Stimulated activated CD4-positive, alpha-beta T cell treated with anti-CD3 and anti-CD28 coated beads, Interleukin-4, amount 100 ng/mL, for 1 hour (primary cell): ENCODE measurements at places on chromosomes 3 and 15.
A peak's percentile ranks its signal among the peaks of the same experiment; 100 is the strongest.

DNA sequence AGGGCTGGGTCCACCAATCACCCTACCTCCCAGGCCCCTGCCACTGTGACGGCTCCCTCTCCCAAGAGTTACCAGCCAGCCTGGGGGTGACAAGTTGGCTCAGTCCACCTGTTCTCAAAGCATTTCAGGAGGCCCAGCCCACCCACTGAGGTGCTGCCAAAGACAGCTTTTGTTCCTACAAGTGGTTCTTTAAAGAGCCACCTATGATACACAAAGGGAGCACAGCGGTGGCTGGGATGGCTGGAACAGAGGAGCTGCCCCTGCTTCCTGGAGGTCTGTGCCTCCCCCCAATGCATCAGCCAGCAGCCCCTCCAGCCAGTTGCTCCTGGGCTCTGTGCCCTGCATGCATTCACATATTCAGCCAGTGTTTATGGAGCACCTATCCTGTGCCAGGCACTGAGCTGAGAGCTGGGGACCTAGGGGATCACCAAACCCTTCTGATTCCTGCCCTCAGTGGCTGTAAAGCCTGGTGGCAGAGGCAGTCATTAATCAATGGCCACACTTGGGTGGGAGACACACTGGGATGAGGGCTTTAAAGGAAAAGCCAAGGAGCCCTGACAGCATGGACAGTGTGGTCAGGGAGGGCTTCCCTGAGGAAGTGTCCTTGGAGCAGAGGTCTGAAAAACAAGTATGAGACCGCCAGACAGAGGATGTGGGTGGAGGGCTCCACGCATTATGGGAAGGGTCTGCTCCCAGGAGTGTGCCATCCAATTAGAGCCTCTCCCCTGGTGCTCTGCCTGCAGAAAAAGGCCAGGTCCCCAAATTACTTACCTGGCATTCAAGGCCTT, 107.1 kb upstream of the LINGO1 start:
- no peak for DNase-seq

- DNase-seq, result peak; percentile 52
Measured at GRCh38 chr3:71219744-71220638, 363.5 kb downstream of the FOXP1 start.

DNA sequence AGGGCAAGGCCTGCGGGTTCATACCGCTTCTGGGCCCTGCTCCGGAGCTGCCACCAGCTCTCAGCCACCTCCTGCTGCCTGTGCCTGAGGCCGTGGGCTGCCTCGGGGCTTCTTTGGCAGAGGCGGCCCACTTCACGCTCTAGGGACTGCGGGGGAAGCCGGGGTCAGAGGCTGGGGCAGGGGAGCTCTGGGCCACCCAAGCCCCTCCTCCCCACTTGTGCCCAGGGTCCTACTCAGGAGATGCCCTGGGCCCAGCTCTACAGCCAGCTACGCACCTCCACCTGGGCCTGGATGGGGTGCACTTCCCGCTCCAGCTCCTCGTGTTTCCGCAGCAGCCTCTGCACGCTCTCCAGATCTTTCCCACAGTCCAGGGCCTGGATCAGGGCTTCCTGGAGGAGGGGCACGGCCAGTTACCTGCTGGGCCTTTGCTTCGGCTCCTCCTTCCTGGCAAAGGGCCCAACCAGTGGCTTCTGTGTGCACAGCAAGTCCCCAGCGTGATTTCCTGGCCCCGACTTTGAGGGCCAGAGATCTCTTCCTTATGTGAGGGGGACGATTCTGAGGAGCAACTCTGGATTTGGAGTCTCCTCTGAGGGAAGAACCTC, 24.0 kb downstream of the PLA2G4B start:
- DNase-seq, result no peak

GRCh38 chr3:8482960-8483665, 18.5 kb upstream of the LMCD1 start:
- no peak for DNase-seq

DNA sequence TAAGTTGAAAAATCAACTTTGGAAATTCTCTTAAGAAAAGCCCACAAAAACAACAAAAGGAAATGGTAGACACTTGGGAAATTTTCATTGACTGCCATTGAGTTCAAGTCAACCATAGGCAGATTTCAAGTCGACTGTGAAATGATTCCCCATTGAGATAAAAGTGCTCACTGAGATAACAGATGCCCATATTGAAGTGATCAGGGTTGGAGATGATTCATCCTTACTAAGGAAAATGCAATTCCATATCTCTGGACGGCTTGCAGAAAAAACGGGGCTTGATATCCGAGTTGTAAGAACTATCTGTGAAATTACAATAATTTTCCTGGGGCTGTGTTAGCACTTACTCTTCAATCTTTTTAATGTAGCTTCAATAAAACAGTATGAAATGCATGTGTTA, 373.1 kb upstream of the THRB start:
- no peak for DNase-seq

DNA sequence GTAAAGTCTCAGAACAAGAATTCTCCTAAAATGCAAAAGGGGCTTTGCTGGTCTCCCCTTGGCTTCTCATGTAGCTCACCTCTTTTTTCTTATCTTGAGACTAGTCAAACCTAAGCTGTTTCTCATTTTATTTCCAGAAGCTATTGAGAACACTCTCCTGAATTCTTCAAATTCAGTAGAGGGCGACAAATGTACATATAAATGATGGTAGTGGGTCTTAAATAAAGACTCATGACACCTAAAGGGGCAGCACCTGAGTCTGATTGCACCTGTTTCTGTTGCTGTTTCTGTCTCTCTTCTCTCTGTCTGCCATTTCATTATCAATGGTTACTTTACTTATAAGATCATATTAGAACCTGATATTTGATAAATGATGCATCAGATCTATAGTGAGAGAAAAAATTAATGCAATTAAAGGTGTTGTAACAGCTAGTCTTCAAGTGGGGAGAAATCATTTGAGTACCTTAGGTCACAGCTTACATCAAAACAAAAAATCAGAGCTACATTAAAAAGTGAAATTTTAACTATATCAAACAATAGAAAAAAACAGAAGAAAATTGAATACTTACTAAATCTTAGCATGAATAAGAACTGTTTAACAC, 7.0 kb downstream of the ADIPOQ start:
- DNase-seq, result no peak

- DNase-seq, result no peak
Measured at GRCh38 chr3:99537416-99537815, 101.0 kb upstream of the COL8A1 start.

DNA sequence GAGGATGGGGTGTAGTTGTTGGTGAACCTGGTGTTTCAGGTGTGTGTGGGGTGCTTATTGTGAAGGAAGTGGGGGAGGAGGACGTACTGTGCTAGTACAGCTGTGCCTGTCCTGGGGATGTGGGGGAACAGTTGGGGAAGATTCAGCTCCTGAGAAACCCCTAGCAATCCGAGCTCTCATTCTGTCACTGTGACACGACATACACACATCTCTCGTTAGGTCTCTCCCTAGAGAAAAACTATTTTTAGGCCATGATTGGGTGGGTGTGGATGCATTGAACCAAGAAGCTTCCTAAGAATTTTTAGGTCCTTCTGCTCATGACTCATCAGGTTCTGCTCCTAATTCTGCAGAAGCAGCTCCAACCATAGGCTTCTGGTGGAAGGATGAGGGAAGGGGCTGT, 54.3 kb downstream of the SLC30A4 start:
- no peak for DNase-seq

DNA sequence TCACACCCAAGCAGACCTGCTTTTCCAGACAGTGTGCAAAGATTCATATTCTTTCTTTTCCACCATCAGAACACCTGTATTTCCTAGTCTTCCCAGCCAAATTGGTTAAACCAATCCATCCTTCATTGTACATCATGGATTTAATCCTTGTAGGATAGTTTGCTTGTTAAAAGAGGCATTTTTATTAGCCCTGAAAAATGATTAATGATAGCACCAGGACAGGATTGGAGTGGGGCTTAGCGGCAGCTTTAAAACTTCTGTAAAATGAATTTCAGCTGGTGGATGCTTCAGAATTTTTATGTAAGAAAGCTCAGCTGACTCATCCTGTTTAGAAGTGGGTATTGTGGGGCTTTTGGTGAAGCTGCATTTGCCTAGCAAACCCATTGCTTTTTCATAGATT, 36.1 kb upstream of the ARHGEF26 start:
- no peak for DNase-seq

GRCh38 chr15:93071469-93071936, 17.5 kb downstream of the RGMA start:
- DNase-seq, result no peak

- DNase-seq, result no peak
Measured at GRCh38 chr3:160374925-160375324, 24.1 kb downstream of the IFT80 start.
